ENCODE measurements at places on chromosomes 4 and X. TPM values are rescaled to one million over a fixed set of nuclear protein-coding genes. Genes with fewer than 3 reads are reported as not detected.

DNA sequence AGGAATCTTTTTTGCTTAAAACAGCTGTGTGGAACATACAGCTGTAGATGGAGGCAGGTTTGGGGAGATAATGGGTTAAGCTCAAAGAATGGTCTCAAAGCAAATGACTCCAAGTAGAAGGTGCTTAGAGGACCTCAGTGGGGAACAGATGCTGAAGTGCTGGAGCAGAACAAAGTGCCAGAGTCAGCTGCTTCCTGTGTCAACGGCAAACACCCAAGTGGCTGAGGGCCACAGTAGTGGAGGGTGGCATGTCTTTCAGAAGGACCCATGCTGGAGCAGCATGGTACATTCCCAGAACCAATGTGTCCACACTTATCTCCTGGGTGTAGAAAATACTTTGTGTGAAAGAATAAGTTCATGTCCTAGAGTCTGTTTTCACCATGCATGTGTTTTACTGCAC is 197.5 kb downstream of the CCNG2 start:
- DNase-seq: no peak

- no peak for DNase-seq
These were observed 1.3 kb downstream of the SLC6A8 start for GRCh38 chrX:153688911-153689590.

GRCh38 chr4:164192844-164193243 is 561.1 kb upstream of the SMIM31 start:
- no peak for DNase-seq

GRCh38 chrX:113800955-113801354 is 782.9 kb upstream of the HTR2C start:
- DNase-seq: no peak

GRCh38 chr4:168843635-168844034 is 166.4 kb downstream of the CBR4 start:
- no peak for DNase-seq

GRCh38 chrX:99242001-99242400 is 1168.1 kb downstream of the PCDH19 start:
- no peak for DNase-seq

GRCh38 chr4:43224559-43224958 is 332.0 kb downstream of the GRXCR1 start:
- DNase-seq: no peak

- DNase-seq: no peak
These were observed 401.0 kb downstream of the IL1RAPL1 start for GRCh38 chrX:28988246-28988645.

Gene DUX4
- not detected for total RNA-seq

Data from progenitor cell of endocrine pancreas (in vitro differentiated cells).